ENCODE measurements at places on chromosomes 16 and 17. TPM values are rescaled to one million over a fixed set of nuclear protein-coding genes. Genes with fewer than 3 reads are reported as not detected.
A peak's percentile ranks its signal among the peaks of the same experiment; 100 is the strongest.

DNA sequence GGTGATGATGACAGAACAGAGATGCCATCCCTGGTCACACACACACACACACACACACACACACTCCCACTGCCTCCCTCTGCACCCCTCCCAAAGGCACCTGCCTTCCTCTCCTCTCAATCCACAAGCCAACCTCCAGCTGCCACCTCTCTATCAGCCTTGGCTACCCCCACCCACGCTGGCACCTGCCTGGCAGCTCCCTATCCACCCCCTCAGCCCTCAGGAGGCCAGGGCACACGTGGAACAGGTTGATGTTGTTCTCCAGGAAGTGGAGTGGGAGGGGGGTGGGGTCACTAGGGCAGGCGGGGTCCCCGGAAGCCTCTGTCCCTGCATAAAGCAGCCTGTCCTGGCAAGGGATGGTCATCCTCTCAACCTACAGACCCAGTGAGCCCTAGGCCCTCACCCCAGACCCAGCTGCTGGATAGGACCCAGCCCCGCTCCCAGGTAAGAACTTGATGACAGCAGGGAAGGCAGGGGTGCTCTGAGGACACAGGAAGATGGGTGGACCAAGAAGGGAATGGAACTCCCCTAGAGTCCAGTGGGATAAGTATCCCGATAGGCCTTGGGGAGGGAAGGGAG is at the start of gene GSDMA:
TSS of gene GSDMA (plus strand) at position 363 of the 579 bp plus-strand sequence. CDS start 2,684 bp downstream, outside the sequence.
- no peaks in the 10 kb centered on the region for H3K4me1 ChIP-seq
- H3K4me3 ChIP-seq: no peak within 1 kb of the TSS
- peak; percentile 31 for DNase-seq
- no peaks in the 10 kb centered on the region for H3K27me3 ChIP-seq

Gene ZNF286A
- total RNA-seq: 3.0 TPM

DNA sequence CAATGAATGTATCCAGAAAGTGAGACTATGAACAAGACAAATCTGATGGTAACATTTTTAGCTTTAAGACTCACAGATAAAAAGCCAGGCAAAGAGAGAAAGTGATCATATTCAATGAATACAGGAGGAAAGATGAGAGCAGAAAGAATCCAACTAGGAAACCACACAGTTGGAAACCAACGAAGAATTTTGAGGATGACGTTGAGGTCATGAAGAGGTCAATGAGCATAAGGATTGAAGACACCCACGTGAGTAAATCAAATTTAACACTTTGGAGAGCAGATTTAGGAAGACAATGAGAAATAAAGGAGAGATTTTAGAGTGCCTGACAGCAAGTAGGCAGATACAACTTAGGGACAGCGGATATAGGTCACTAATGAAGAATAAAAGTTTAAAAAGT is 948.1 kb downstream of the KCNJ2 start:
- H3K36me3 ChIP-seq: no peaks in the 10 kb centered on the region
- no peaks in the 10 kb centered on the region for H3K4me1 ChIP-seq
- H3K27me3 ChIP-seq: no peaks in the 10 kb centered on the region
- no peak for DNase-seq
- no peak overlapping the region for H3K4me3 ChIP-seq
- H3K27ac ChIP-seq: no peak overlapping the region

- DNase-seq: no peak
- H3K4me3 ChIP-seq: no peak overlapping the region
- no peak overlapping the region for H3K27ac ChIP-seq
These were observed 228.5 kb downstream of the FOXL1 start for GRCh38 chr16:86806838-86807351.

DNA sequence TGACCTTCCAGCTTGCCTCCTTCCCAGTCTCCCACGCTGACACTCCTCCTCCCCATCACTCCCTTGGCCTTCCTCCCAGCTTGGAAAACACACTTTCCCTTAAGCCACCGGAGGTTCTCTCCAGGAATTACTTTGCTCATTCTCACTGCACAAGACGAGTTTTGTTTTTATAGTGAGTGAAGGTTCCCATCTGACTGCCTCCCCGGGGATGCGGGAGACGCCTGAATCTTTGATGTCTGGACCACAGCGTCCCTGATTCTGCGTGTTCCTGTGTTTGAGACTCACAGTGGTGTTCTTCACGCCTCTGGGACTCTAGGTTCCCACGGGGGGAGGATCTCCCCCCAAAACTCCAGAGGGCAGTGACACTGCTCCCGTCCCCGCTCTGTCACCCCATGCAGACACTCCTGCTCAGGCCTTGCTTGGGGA is 2.0 kb downstream of the DNAI2 start:
- no peaks in the 10 kb centered on the region for H3K4me1 ChIP-seq
- no peak overlapping the region for H3K4me3 ChIP-seq
- H3K36me3 ChIP-seq: no peaks in the 10 kb centered on the region
- no peaks in the 10 kb centered on the region for H3K27me3 ChIP-seq
- no peak overlapping the region for H3K27ac ChIP-seq
- no peak for DNase-seq

DNA sequence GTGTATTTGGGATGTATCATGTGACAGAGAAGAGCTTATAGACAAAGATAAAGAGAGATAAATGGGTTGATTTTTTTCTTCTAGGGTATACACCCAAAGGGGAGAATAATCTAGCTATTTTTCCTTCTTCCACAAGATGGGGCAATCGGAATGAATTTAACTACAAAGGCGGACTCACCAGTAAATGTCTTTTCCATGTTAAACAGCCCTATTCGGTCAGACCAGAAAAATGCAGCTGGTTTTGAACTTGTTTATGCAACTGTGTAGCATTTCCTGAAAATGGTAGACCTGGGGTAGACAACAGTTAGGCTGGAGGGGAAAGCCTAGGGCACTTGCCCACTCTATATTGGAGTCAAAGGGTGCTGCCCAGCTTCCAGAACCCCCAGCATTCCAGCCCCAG is 477.1 kb downstream of the TOX3 start:
- H3K27ac ChIP-seq: no peak overlapping the region
- no peaks in the 10 kb centered on the region for H3K4me1 ChIP-seq
- H3K36me3 ChIP-seq: no peaks in the 10 kb centered on the region
- peaks cover 8% of the 10 kb centered on the region for H3K27me3 ChIP-seq
- H3K4me3 ChIP-seq: no peak overlapping the region

DNA sequence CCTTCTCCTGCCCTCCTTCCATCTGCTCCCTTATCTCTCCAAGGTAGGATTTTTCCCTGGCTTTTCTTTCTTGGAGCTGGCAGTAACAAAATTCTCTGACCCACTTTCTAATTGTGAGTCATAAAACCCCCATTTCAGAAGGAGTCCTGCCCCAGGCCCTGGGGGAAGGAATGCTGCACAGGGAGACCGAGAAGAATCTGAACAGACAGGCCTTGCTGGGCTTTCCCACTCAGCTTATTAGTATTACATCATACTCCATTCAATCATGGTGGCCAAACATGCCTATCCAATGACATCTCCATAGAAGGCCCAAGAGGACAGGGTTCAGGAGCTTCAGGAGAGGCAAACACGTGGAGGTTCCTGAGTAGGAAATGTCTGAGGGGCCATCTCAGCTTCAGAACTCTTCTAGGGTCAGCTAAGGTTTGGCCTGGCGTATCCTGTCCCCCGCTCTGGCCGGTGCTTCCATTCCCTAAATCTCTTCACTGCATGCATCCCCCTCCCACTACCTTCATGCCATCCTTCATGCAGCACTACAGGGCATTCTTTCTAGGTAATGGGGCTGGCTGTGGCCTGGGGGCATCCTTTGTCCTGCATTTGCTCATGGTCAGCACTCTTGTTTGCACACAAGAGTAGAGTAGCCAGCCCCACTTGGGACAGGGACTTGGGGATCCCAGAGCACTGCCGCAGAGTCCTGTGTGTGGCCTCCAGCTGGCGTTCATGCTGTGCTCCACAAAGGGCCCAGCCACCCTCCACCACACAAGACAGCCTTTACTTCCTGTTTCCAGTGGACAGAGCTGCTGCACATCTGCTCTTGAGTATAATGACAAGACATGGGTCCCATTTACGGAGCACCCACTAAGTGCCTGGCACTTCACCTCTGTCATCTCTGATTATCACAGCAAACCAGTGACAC is 8.2 kb downstream of the SLC6A2 start:
- no peak overlapping the region for H3K27ac ChIP-seq
- no peaks in the 10 kb centered on the region for H3K27me3 ChIP-seq
- no peak overlapping the region for H3K4me3 ChIP-seq
- H3K4me1 ChIP-seq: no peaks in the 10 kb centered on the region
- DNase-seq: no peak

DNA sequence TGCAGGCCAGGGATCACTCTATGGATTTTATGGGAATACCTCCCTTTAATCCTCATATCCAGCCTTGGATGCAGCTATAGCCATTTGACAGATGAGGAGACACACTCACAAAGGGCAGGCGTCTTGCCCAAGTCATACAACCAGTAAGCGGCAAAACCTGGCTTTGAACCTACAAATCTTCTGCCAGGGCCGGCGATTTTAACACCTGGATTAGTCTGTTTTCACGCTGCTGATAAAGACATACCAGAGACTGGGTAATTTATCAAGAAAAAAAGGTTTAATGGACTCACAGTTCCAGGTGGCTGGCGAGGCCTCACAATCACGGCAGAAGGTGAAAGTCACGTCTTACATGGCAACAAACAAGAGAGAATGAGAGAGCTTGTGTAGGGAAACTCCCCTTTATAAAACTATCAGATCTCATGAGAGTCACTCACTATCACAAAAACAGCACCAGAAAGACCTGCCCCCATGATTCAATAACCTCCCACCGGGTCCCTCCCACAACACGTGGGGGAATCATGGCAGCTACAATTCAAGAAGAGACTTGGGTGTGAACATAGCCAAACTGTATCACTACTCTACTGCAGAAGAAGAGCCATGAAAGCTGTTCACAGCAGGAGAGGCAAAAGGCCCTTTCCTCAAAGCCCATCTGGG is 67.5 kb downstream of the XYLT1 start:
- no peaks in the 10 kb centered on the region for H3K4me1 ChIP-seq
- no peak overlapping the region for H3K27ac ChIP-seq
- no peak overlapping the region for H3K4me3 ChIP-seq
- DNase-seq: no peak
- H3K36me3 ChIP-seq: no peaks in the 10 kb centered on the region

DNA sequence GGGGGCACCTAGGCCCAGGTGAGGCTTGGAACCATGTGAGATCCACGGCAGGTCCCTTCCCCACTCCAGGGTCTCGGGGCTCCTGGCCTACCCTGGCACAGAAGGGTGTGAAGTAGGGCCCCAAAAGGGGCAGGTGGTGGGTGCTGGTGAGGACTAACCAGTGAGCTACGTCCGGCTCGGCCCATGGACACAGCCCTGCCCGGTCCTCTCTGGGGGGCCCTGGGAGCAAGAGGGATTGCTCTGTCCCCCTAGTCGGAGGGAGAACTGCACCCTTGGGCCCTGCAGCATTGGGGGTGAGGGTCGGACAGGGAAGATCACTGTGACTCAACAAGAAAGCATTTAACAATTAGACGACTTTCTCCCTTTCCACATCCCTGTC is 2.9 kb downstream of the ENPP7 start:
- no peak overlapping the region for H3K4me3 ChIP-seq
- no peaks in the 10 kb centered on the region for H3K4me1 ChIP-seq
- H3K27ac ChIP-seq: no peak overlapping the region
- H3K36me3 ChIP-seq: no peaks in the 10 kb centered on the region

- no peaks in the 10 kb centered on the region for H3K27me3 ChIP-seq
- no peaks in the 10 kb centered on the region for H3K36me3 ChIP-seq
- no peak overlapping the region for H3K27ac ChIP-seq
- H3K4me3 ChIP-seq: no peak overlapping the region
These were observed 570.5 kb downstream of the WWOX start for GRCh38 chr16:78669994-78670393.

GRCh38 chr17:4751932-4752331 is 12.2 kb upstream of the CXCL16 start:
- no peak overlapping the region for H3K4me3 ChIP-seq
- no peaks in the 10 kb centered on the region for H3K27me3 ChIP-seq
- no peaks in the 10 kb centered on the region for H3K4me1 ChIP-seq
- no peak for DNase-seq
- H3K27ac ChIP-seq: no peak overlapping the region

DNA sequence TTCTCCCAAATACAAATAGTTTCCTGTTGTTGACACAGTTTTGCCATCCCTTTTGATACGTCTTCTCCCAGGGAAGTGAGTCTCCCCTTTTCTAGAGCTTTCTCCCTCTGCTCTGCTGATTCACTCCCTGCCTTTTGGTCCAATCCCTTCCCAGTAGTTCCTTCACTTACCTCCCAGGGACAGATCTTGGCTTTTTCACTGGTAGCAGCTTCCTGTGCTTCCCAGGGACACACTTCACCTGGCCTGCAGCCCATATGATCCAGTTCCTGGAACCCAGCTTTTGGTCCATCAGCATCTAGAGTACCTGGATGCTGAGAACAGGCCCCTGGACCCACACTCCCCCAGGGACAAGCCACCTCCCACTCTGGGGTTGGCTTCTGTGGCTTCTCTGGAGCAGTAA is 15.8 kb downstream of the GPR179 start:
- H3K36me3 ChIP-seq: no peaks in the 10 kb centered on the region
- H3K27me3 ChIP-seq: no peaks in the 10 kb centered on the region
- no peak overlapping the region for H3K4me3 ChIP-seq

DNA sequence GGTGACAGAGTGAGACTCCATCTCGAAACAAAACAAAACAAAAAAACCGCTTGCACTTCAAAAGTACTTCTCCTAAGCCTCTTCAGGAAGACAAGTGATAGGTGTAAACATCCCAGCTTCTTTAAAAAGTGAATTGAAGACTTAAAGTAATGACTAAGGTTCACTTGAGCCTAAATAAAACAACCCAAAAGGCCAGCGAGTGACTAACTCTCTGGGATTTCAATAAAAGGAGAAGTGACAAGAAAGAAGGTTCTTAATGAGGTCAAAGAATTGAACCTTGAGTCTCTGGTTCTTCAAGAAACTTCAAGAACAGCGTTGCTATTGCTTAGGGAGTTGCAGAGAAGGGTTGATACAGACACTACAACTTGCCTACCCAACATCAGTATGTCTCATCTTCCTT is 42.2 kb downstream of the STX8 start:
- DNase-seq: no peak
- no peaks in the 10 kb centered on the region for H3K36me3 ChIP-seq
- H3K4me3 ChIP-seq: no peak overlapping the region
- H3K27me3 ChIP-seq: no peaks in the 10 kb centered on the region
- H3K27ac ChIP-seq: no peak overlapping the region

DNA sequence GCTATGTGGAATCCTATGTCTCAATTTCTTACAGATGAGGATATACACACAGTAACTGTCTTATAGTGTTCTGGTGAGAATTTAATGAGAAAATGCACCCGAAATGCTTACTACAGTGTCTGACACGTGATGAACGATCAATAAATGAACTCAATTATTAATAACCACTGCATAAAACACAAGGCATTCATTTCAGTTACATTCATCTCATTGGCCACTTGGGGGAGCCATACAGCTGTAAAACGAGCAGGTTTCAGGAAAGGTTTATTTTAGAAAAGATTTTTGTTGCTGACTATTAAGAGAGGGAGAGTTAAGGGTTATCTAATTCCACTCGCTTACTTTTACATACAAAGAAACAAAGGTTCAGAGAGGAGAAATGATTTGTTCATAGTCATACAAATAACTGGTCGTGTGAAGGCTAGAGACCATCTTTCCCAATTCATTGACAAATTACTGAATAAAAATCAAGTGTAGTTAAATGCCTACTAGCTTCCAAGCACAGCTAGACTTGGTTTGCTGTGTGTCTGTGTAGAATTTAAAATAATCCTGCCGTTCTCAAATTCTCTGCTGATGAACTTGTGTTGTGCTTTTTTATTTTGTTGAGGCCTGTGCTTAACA is 160.1 kb downstream of the MAP2K4 start:
- no peak for DNase-seq
- H3K4me3 ChIP-seq: no peak overlapping the region

Measured in pancreas (tissue), 10 donors.